ENCODE measurements at places on chromosomes 7 and 10.

DNA sequence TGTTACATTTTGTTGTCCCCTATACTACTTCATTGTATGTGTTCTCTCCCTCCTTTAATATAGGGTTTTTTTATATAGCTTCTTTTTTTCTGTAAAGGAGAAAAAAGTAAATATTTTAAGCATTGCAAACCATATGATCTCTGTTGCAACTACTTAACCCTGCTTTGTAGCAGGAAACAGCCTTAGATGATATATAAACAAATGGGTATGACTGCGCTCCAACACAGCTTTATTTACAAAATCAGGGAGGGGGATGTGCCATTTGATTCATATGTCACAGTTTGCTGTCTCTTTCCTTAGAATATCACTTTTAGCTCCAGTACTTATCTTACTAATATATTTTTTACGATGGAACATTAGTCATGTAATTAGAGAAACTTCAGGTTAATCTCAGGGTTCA is 155.2 kb upstream of the GNAI1 start:
- DNase-seq = no peak

DNA sequence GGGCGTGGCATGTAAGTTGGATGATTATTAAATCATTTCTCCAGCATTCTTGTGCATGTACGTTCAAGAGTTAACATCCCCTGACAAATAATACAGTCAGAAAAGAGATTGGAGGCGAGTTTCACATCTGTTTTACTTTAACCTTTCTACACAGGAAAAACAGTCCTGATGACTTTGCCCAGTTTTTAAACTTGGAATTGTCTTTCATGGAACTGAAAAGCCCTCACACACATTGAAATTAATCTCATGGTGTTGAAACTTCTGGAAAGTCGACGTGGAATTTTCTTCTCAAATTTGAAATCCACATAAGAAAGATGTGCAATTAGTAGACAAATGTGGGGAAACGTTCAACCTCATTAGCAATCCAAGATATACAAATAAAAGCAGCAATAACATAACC is 31.2 kb upstream of the ZNF438 start:
- no peak for DNase-seq

GRCh38 chr7:55569269-55569663 is 3.0 kb downstream of the VOPP1 start:
- no peak for DNase-seq

DNA sequence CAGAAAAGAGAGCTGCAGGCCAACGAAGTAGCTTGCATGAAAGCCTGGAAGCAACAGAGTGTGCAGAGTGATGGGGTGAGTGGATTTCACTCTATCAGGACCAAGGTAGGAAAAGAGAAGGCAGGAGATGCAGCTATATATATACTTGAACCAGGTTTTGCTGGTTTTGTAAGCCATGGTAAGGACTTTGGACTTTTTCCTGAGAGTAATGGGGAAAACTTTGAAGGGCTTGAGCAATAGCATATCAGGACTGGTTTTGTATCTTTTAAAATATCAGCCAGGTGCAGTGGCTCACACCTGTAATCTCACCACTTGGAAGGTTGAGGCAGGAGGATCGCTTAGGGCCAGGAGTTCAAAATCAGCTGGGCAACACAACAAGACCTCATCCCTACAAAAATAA is 120.6 kb upstream of the NRP1 start:
- no peak for DNase-seq

- DNase-seq = no peak
Observed at GRCh38 chr7:27051451-27051850, 44.3 kb downstream of the HOXA1 start.

DNA sequence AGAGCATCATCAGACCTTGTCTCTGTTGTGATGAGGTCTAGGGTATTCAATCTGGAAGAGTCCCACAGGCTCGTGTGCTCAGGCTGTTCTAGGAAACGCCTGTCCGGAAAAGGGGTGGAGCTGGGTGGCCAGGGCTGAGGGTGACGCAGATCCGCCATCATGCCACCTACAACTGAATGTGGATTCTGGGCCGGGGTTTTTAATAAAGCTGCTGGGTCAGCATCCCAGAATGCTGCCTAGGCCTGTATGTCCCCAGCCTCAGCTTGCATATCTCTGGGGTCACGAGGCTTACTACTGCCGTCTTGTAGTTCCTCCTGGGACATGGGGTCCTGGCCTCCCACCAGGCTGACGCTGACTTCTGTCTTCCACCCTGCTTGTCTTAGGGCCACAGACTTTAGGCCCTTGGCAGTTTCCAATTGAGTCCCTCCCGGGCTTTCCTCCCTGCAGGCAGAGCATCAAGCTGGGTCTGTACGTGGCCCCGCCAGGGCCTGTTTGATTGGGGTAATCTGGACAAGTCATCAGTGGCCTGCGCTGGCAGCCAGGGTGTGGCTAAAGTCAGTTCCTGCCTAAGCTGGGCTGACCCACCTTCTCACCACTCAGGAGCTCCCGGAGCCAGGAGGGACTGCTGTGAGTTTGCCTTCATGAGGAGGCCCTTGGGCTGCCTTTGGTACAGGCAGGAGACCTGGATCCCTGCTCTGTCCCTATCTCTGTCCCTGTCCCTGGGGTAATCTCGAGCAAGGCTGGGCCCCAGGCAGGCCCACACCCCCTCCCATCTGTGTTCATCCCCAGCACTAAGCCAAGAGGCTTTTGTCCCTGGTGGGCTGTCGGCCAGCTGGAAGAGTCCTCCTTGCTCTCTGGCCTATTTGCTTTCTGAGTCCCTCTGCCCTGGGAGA is 79.9 kb downstream of the ZMIZ1 start:
- DNase-seq = no peak

- DNase-seq = no peak
Observed at GRCh38 chr10:71735709-71736569, 16.4 kb upstream of the C10orf105 start.

DNA sequence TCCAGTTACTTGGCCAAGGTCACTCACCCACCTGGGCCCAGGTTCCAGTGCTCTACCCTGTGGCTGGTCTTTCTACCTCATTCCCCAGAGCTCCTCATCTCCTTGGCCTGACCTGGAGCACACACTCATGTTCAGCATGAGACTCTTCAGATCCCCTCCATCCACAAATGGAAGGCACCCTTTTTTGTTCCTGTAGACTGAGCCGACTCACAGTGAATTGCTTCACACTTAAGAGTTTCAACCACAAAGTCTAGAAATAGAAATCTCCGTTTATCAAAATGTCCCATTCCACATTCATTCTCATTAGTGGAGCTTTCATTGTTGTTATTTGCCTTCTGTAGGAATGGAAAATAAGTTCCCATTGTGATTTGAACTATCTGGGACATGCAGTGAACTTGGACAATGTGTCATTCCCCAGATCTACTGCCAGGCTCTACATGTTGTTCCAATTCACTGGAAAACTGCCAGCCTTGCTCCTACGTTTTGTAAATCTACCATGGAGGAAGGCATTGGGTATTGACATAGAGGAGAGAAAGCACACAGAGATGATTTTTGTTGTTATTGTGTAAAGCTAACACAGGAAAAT is 125.3 kb upstream of the CELF2 start:
- DNase-seq = no peak

DNA sequence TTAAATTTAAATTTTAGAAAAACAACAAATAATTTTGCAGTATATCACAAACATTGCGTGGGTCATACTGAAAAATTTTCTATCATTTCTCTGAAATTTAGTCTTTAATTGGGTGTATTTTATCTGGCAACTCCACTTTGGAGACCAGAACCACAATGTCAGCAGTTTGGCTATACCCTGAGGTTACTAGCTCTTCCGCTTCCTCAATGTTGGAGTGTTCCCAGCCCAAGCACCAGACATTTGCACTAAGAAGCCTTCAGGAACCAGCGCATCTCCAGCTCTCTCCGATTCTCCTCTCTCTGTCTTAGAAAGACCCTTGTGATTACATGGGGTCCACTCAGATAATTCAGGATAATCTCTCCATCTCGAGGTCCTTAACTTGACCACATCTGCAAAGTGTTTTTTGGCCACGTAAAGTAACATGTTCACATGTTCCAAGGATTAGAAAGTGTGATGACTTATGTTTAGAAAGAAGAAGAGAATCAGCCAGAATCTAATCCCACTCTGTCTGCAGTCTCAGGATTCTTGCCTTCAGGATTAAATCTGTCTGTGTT is 43.1 kb upstream of the ADRB1 start:
- DNase-seq = no peak

DNA sequence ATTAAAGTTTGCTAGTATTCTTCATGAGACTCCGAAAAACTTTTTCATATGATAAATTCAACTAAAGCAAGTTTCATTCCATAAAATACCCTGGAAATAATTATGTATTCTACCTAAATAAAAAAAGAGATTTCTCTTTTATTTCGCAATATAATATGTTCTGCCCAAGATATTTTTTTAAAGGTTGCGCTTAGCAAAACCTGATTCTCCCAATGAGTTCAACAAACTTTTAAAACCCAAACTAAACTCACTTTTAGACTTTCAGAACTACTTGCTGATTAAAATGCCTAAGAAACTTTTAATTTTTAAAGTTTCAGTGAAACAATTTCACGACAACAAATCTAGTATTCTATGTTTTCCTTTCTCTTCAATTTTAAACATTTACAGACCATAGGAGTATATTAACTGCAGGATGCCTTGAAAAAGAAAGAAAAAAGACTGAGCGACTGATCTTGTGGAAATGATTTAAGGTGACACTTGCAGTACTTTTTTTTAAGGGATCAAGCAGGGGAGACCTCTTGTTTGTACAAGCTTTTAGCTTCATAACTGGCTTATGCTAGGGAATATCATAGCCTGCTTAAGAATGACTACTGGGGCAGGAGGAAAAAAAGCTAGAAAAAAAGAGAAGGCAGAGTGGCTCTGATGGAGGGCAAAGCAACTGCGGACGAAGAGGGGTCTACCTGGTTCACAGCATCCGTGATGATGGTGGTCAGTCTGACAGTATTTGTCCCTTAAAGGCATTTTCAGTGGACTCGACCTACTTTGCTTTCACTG is 1.5 kb downstream of the ZNF800 start:
- DNase-seq = no peak

DNA sequence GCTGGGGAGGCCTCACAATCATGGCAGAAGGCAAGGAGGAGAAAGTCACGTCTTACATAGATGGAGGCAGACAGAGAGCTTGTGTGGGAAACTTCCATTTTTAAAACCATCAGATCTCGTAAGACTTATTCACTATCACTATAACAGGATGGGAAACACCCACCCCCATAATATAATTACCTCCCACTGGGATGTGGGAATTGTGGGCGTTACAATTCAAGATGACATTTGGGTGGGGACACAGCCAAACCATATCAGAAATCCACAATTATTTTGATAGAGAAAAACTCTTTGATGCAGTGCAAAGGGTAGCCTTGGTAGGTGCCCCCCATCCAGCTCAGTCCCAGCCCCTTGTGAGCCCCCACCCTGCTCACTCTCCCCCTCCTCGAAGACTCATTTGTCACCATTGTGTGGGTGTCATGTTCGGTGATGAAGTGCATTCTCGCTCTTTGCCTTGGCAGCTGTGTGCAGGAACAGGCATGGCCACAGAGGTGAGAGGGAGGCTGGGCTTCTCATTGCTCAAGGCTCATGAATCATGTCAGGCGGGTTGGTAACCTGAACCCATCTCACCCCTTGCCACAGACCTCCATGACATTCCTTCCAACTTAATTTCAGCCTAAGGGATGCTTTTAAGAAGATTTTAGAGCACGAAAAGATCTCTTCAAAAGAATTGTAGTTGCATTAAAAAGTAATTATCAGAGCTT is 75.9 kb downstream of the BUB3 start:
- no peak for DNase-seq

GRCh38 chr7:52799817-52800216 is 235.6 kb upstream of the POM121L12 start:
- no peak for DNase-seq

GRCh38 chr7:30750683-30751650 is 968 bp upstream of the INMT start:
- no peak for DNase-seq

DNA sequence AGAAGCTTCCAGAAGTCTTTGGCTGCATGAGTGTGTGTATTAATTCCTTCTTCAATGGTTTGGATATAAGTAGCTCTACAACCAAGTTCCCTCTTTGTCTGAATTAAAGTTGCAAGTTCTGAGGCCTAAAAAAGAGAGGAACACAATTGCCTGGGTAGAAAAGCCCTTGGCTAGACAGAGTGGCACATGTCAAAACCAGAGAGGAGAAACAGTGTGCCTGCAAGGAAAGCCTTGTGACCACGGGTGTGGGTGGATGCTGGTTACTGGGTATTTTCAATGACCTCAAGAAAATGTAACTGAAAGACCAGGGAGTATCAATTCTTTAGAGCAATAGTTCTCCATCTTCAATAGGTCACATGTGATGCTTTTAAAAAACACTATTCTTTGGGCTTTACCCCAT is 148.3 kb downstream of the SVIL start:
- DNase-seq = no peak

DNA sequence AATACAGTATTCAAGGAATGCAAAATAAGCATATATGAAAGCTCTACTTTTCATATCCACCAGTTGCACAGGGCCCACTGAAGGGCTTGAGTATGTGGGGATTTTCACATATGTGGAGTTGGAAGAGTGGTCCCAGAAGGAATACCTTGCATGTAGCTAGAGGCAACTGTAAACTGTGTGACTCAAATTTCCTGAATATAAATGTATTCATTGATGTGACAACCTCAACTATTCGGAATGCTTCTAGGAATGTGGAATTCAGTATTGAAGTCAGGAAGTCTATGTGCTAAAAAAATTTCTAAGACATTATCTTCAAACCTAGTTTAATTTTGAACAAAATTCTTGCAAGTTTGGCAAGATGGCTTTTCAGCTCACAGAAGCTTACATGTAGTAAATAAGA is 695.5 kb upstream of the SEMA3D start:
- DNase-seq = peak; percentile 8

DNA sequence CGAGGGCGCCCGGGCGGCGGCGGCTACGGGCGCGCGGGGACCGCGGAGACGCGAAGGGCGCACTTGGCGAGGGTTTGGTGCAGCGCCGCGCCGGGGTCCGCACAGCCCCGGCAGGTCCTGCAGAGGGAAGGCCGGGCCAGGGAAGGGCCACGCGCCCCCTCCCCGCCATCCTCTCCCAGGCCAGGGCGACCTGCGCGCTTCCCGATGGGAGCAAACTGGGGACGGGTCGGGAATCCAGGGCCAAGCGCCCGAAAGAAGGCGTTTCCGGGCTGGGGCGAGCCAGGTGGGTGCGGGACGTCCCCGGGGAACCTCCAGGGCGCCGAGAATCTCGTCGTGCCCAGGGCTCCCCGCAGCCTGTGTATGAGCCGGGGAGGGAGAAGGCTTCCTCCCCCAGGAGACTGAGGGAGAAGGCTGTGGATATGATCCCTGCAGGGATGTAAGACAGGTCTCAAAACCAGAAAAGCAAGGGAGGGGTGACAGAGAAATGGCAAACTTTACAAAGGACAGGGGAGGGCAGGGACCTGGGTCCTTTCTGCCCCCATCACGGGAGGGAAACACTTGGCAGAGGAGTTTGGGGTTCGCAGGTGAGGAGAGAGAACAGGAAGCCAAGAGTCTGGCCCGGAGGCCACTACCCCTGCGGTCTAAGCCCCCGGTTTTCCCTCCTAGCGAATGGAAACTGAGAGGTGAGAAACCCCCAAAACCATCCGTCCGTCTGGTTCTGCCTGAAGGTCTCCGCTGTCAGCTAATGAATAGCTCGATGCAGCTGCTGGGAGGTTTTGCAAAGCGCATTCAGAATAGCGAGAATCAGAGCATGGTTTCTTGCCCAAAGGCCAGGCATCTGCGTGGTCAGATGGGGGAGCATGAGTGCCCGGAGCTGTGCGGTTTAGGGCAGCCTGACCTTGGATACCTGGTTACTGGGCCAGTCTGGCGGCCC is 674 bp downstream of the AMZ1 start:
- DNase-seq = no peak
